Hepatocyte (in vitro differentiated cells): ENCODE measurements at places on chromosomes 5 and 9.
A peak's percentile ranks its signal among the peaks of the same experiment; 100 is the strongest.

DNA sequence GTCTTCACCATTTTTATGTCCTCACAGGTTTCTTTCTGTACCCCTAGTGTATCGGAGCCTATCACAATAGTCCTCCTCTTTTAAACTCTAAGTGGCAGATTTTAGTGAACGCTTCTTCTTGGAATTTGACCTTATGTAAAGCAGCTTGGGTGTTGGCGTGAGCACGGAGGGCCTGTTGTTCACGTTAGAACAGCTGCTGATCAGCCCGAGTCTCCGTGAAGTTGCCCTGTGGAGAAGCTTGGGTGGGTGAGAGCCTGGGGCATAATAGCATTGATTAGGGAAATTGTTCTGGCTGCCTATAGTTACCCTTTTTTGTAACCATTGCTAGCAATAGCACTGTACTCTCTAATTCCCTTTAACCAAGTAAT, 167.0 kb upstream of the OTULINL start:
- H3K27ac ChIP-seq: peak overlapping the region; percentile 52
- H3K27me3 ChIP-seq: no peaks in the 10 kb centered on the region
- peaks cover 34% of the 10 kb centered on the region for H3K4me1 ChIP-seq
- H3K36me3 ChIP-seq: no peaks in the 10 kb centered on the region
- DNase-seq: no peak

DNA sequence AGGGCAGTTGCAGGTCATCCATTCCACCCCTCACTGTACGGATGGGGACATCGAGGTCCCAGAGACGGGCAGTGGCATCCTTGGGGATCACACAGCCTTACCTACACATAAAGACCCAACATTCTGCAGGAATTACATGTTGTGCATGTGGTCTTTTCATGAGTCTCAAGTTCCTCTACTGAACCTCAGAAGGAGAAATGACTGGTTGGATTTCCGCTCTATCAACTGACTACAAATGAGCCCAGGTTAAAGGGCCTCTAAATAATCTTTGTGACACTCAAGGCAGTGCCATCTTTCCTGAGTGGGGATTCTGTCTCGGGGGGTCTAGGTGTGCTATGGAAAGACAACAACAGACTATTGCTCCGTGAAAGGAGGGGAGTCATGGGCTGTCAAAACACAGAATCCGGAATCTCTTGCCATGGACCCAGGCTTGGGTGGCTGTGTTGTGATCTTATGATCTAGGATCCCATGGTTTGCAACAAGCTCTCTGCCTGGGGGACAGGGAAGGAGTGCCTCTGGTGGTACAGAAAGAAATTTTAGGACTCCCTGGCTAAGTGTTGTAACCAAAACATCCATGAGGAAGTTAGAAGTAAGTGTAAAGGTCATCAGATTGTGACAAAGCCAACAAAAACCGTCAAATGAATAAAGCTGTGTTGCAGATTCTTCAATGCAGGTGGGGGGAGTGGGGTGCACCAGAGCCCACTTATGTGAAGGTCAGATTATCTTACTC, 1.9 kb upstream of the SLC31A2 start:
- DNase-seq: no peak
- no peak overlapping the region for H3K27ac ChIP-seq
- H3K4me3 ChIP-seq: no peak overlapping the region

DNA sequence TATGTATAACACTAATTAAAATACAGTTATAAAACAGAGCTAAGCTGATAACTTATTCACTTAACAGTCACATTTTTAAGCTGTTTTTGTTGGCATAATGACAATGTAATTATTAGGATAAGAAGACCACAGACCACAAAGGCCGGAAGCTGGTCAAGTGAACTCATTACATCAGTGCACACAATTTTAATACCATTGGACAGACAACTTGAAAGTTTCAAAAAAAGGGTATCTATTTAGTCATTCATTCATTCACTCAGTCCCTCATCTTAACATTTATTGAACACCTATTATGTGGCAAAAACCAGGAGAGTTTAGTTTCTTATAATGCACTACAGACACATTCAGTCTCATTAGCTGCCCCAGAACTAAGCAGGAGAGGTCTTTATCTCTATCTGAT, 11.6 kb downstream of the ERP44 start:
- no peaks in the 10 kb centered on the region for H3K4me1 ChIP-seq
- no peaks in the 10 kb centered on the region for H3K36me3 ChIP-seq
- no peak for DNase-seq
- no peak overlapping the region for H3K27ac ChIP-seq
- no peaks in the 10 kb centered on the region for H3K27me3 ChIP-seq

GRCh38 chr9:83677596-83677995, 30.2 kb downstream of the UBQLN1 start:
- no peak overlapping the region for H3K4me3 ChIP-seq
- no peaks in the 10 kb centered on the region for H3K4me1 ChIP-seq
- no peaks in the 10 kb centered on the region for H3K27me3 ChIP-seq
- peaks cover 7% of the 10 kb centered on the region for H3K36me3 ChIP-seq
- H3K27ac ChIP-seq: no peak overlapping the region

GRCh38 chr9:81815781-81816180, 112.4 kb upstream of the SPATA31D4 start:
- H3K4me1 ChIP-seq: peaks cover 37% of the 10 kb centered on the region
- H3K27me3 ChIP-seq: no peaks in the 10 kb centered on the region
- no peak overlapping the region for H3K4me3 ChIP-seq
- no peak for DNase-seq
- H3K36me3 ChIP-seq: no peaks in the 10 kb centered on the region

- H3K36me3 ChIP-seq: no peaks in the 10 kb centered on the region
- no peak overlapping the region for H3K27ac ChIP-seq
- no peaks in the 10 kb centered on the region for H3K27me3 ChIP-seq
- no peak overlapping the region for H3K4me3 ChIP-seq
- no peak for DNase-seq
Observed at GRCh38 chr5:16565118-16565517, 51.7 kb downstream of the RETREG1 start.

- H3K36me3 ChIP-seq: no peaks in the 10 kb centered on the region
- H3K27me3 ChIP-seq: no peaks in the 10 kb centered on the region
- H3K4me1 ChIP-seq: no peaks in the 10 kb centered on the region
Observed at GRCh38 chr5:54095969-54096368, 214.4 kb downstream of the ARL15 start.
